ENCODE measurements at places on chromosomes 4 and X.

GRCh38 chr4:31408121-31408520, 688.0 kb downstream of the PCDH7 start:
- no peaks in the 10 kb centered on the region for H3K27me3 ChIP-seq
- H3K4me1 ChIP-seq: no peaks in the 10 kb centered on the region
- no peak overlapping the region for H3K4me3 ChIP-seq
- DNase-seq: no peak

- H3K4me1 ChIP-seq: no peaks in the 10 kb centered on the region
- DNase-seq: no peak
- H3K27me3 ChIP-seq: no peaks in the 10 kb centered on the region
- no peak overlapping the region for H3K27ac ChIP-seq
- no peaks in the 10 kb centered on the region for H3K36me3 ChIP-seq
- no peak overlapping the region for H3K4me3 ChIP-seq
Measured at GRCh38 chr4:4782969-4783368, 76.5 kb upstream of the MSX1 start.

DNA sequence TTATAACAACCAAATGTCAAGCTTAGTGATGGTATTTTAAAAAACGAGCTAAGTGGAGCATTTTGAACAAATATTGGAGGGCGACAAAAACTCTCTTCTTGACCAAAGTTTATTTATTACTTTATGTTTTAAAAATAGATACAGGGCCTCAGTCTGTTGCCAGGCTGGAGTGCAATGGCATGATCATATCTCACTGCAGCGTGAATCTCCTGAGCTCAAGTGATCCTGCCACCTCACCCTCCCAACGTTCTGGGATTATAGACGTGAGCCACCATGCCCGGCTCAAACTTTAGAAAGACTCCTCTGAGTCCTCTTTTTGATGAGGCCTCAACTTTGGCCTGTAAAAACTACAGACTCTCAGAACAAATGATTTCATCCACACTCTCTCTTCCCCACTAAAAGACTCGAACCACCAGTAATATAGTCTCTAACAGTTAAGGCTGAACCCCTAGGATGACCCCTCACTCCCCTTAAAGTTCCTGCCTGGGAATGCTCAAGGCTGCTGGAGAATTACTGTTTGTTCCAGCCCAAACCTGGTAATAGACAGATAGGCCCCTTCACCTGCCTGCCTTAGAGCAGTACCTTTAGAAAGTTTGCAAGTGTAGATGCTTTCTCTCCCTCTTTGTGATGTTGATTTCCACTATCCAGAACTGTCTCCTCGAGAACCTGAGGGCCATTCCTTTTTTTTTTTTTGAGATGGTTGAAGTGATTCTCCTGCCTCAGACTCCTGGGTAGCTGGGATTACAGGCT, 55.3 kb upstream of the HPSE start:
- DNase-seq: no peak
- peaks cover 19% of the 10 kb centered on the region for H3K27me3 ChIP-seq
- H3K4me3 ChIP-seq: no peak overlapping the region
- peaks cover 2% of the 10 kb centered on the region for H3K4me1 ChIP-seq
- no peaks in the 10 kb centered on the region for H3K36me3 ChIP-seq
- no peak overlapping the region for H3K27ac ChIP-seq

GRCh38 chr4:25160714-25161592, 704 bp upstream of the SEPSECS start:
- no peaks in the 10 kb centered on the region for H3K27me3 ChIP-seq
- H3K4me3 ChIP-seq: peak overlapping the region; percentile 78
- DNase-seq: no peak
- H3K27ac ChIP-seq: no peak overlapping the region
- H3K4me1 ChIP-seq: no peaks in the 10 kb centered on the region

DNA sequence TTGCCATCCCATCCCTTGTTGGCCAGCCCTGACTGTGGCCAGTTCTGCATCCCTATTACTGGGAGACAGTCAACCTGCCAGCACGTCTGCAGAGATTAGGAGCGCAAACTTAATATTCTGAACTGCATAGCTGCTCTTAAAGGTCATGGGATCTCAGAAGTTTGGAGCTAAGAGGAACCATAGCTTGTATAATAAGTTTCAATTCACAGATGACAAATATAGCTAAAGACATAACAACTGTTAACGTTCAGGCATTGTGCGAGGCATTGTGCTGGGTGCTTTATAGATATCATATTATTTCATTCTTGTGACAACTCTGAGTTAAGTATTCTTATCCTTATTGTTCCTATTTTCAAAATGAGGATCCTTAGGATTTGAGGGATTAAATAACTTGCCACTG, 3.7 kb downstream of the SCARB2 start:
- H3K27ac ChIP-seq: no peak overlapping the region
- H3K36me3 ChIP-seq: no peaks in the 10 kb centered on the region
- no peak for DNase-seq
- H3K4me1 ChIP-seq: peaks cover 5% of the 10 kb centered on the region
- no peak overlapping the region for H3K4me3 ChIP-seq

DNA sequence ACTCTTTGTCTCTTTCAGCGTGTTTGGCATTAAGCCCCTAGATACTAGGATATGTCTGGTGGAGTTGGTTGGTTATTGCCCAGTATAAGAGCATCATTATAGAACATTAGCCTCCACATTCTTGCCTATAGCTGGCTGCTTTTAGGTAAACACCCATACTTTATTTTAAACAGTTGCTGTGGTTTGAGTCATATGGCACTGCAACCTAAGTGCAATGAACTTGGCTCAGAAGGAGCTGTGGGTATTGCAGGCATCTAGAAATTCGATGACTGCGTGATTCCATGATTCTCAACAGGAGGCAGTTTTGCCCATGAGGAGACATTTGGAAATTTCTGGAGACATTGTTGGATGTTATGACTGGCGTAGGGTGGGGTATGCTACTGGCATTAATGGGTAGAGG, 49.5 kb downstream of the DCLK2 start:
- no peak overlapping the region for H3K27ac ChIP-seq
- DNase-seq: no peak
- H3K4me1 ChIP-seq: no peaks in the 10 kb centered on the region
- no peaks in the 10 kb centered on the region for H3K36me3 ChIP-seq

- no peaks in the 10 kb centered on the region for H3K4me1 ChIP-seq
- H3K36me3 ChIP-seq: no peaks in the 10 kb centered on the region
- no peak overlapping the region for H3K27ac ChIP-seq
- H3K27me3 ChIP-seq: no peaks in the 10 kb centered on the region
Measured at GRCh38 chr4:179225594-179225993, 1783.4 kb upstream of the AGA start.

DNA sequence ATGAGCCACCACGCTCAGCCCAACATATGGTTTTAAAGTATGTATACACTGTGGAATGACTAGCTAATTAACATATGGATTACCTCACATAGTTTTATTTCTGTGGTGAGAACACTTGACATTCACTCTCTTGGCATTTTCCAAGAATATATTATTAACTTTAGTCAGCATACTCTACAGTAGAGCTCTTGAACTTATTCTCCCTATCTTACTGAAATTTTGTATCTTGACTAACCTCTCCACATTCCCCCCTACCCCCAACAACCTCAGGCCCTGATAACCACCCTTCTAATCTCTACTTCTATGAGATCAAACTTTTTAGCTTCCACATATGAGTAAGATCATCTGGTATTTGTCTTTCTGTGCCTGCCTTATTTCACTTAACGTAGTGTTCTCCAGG, 38.6 kb upstream of the AGA start:
- H3K27ac ChIP-seq: no peak overlapping the region
- H3K27me3 ChIP-seq: no peaks in the 10 kb centered on the region
- no peaks in the 10 kb centered on the region for H3K4me1 ChIP-seq
- H3K36me3 ChIP-seq: no peaks in the 10 kb centered on the region
- H3K4me3 ChIP-seq: no peak overlapping the region
